ENCODE measurements at places on chromosomes 11 and 22. TPM values are rescaled to one million over a fixed set of nuclear protein-coding genes. Genes with fewer than 3 reads are reported as not detected.

The SOX10 gene
- 5.2 TPM for total RNA-seq

The ELF5 gene
- 0.25 TPM for total RNA-seq

The DRICH1 gene
- total RNA-seq: 0.49 TPM

The LDHAL6A gene
- 0.25 TPM for total RNA-seq

The BLID gene
- total RNA-seq: 5.9 TPM

The BCO2 gene
- total RNA-seq: 2.2 TPM

The RIMBP3B gene
- 0.98 TPM for total RNA-seq

The KLHL35 gene
- 16.0 TPM for total RNA-seq

The DDTL gene
- total RNA-seq: not detected

The PDGFD gene
- total RNA-seq: 8.6 TPM

The OLFML1 gene
- 1.2 TPM for total RNA-seq

The PHLDA2 gene
- not detected for total RNA-seq

The MMP12 gene
- not detected for total RNA-seq

The OR52I2 gene
- total RNA-seq: not detected

The MAPK12 gene
- total RNA-seq: 11.6 TPM

All from temporal lobe (tissue), 4 donors.